ENCODE measurements at places on chromosomes 7 and 10. TPM values are rescaled to one million over a fixed set of nuclear protein-coding genes. Genes with fewer than 3 reads are reported as not detected.

Gene ATG9B
- 5.2 TPM for total RNA-seq

- H3K4me1 ChIP-seq, result peaks cover 56% of the 10 kb centered on the region
- no peaks in the 10 kb centered on the region for H3K36me3 ChIP-seq
- peak overlapping the region; percentile 42 for H3K27ac ChIP-seq
- no peak for DNase-seq
- no peak overlapping the region for H3K4me3 ChIP-seq
These were observed 67.1 kb downstream of the PIP4K2A start for GRCh38 chr10:22647244-22647643.

- no peaks in the 10 kb centered on the region for H3K36me3 ChIP-seq
- no peaks in the 10 kb centered on the region for H3K4me1 ChIP-seq
- DNase-seq, result no peak
- no peak overlapping the region for H3K4me3 ChIP-seq
These were observed 196.8 kb downstream of the XPNPEP1 start for GRCh38 chr10:109726473-109726872.

- no peak overlapping the region for H3K27ac ChIP-seq
- H3K4me1 ChIP-seq, result peaks cover 4% of the 10 kb centered on the region
- no peaks in the 10 kb centered on the region for H3K27me3 ChIP-seq
- no peak for DNase-seq
- H3K36me3 ChIP-seq, result no peaks in the 10 kb centered on the region
- H3K4me3 ChIP-seq, result peak overlapping the region; percentile 22
These were observed 11.7 kb downstream of the NOBOX start for GRCh38 chr7:144391823-144392255.

Gene LRWD1
- total RNA-seq, result 33.8 TPM

All from upper lobe of left lung (tissue), 6 donors.